ENCODE measurements at places on chromosomes 3 and 15. TPM values are rescaled to one million over a fixed set of nuclear protein-coding genes. Genes with fewer than 3 reads are reported as not detected.

Gene GHSR
- not detected for total RNA-seq

Gene ANKRD63
- total RNA-seq, result 0.22 TPM

Gene SLCO2A1
- 2.2 TPM for total RNA-seq

Gene IGSF10
- total RNA-seq, result not detected

Gene C3orf62
- 2.1 TPM for total RNA-seq

Gene GOLGA8G
- not detected for total RNA-seq

Gene LPP
- 79.4 TPM for total RNA-seq

Gene ALDH1A2
- total RNA-seq, result 2.3 TPM

Gene FAM3D
- total RNA-seq, result 0.27 TPM

All from thoracic aorta endothelial cell (primary cell).